CD4-positive, alpha-beta T cell treated with Interleukin-17A for 1 hour (primary cell): ENCODE measurements at places on chromosomes 2 and 18.
A peak's percentile ranks its signal among the peaks of the same experiment; 100 is the strongest.

GRCh38 chr18:24055009-24055804, 40.7 kb downstream of the TTC39C start:
- no peak for DNase-seq

GRCh38 chr2:227921648-227922047, 50.2 kb downstream of the DAW1 start:
- DNase-seq = no peak

DNA sequence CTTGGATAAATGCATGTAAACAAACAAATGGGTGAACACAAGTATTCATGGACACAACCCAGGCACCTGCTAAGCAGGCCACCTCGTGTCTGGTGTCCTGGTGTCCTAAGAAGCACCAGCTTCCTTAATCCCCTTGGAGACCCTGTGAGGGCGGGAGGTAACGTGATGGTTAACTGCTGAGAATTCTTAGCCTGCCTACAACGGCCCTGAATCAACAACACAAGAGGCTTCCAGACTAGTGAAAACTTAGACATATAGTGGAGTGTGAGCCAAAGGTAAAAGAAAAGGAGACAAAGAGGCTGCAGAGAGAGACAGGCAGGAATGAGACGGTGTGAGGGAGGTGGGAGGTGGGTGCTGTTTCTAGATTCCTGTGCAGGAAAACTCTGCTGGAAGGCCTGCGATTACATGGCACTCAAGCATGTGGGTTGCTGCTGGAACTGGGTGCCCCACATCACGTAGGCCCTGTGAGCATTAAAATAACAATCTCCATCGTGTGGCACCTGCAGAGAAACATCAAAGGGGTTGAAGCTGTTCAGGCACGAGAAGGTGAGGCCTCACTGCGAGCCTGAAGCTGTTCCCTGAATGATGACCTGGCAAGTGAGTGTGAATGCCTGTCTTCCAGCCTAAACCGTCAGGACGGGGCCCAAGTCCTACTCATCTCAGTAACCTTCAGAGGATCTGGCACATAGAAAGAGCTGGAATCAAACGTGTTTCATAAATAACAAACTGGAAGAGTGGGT, 64.2 kb downstream of the RPL37A start:
- no peak for DNase-seq

GRCh38 chr2:212843409-212844199, 305.0 kb upstream of the ERBB4 start:
- no peak for DNase-seq

GRCh38 chr2:232511336-232511890, 8.8 kb upstream of the PRSS56 start:
- DNase-seq = no peak

GRCh38 chr2:188534875-188535274, 243.2 kb downstream of the GULP1 start:
- DNase-seq = no peak

- no peak for DNase-seq
These were observed 177.7 kb upstream of the TWIST2 start for GRCh38 chr2:238670111-238670585.

DNA sequence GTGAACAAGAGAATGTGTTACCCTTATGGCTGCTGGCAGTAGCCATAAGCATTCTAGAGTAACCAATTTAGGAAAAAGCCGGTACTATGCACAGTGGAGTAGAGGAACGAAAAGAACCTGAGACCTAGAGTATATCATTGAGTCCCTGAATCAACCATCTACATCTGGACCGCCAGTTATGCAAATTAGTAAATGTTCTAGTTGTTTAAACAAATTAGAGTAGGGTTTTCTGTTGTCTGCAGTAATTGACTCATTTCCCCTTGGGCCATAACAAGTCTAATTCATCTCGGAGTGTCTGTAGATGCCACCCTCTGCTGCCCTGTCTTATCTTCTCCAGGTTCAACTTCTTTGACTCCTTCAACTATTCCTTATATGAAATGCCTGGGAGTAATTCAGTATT, 60.1 kb upstream of the CAPN13 start:
- DNase-seq = no peak

DNA sequence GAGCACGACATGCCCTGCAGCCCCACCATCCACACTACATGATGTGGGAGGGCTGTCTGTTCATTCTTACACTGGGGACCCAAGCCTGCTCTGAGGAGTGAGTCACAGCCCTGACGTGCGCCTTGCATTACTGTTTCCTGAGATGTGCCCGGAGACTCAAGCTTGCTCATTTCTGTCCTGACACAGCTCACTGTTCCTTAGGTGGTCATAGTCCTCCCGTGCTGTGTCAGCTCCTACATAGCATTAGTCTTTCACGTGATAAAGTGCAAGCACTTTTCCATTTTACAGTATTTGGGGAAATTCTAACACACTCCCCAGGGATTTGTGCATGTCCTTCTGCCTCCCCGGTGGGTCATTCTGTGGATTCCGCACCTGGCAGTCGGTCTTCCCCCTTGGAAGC, 46.2 kb upstream of the TRIM43B start:
- no peak for DNase-seq

- no peak for DNase-seq
These were observed 21.5 kb downstream of the DYSF start for GRCh38 chr2:71474744-71475397.

GRCh38 chr2:179237209-179237946, 27.3 kb downstream of the SESTD1 start:
- no peak for DNase-seq

DNA sequence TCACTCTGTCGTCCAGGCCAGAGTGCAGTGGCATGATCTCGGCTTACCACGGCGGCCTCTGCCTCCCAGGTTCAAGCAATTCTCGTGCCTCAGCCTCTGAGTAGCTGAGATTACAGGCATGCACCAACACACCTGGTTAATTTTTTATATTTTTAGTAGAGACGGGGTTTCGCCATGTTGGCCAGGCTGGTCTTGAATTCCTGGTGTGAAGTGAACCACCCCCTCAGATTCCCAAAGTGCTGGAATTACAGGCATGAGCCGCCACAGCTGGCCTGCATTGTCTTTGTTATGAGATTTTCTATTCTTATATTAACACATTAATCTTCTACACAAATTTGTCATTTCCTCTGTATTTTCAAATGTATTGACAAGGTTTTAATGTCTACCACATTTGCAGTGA, 75.2 kb downstream of the SEPTIN10 start:
- DNase-seq = no peak

GRCh38 chr18:62928326-62928725, 213.0 kb downstream of the PHLPP1 start:
- no peak for DNase-seq

DNA sequence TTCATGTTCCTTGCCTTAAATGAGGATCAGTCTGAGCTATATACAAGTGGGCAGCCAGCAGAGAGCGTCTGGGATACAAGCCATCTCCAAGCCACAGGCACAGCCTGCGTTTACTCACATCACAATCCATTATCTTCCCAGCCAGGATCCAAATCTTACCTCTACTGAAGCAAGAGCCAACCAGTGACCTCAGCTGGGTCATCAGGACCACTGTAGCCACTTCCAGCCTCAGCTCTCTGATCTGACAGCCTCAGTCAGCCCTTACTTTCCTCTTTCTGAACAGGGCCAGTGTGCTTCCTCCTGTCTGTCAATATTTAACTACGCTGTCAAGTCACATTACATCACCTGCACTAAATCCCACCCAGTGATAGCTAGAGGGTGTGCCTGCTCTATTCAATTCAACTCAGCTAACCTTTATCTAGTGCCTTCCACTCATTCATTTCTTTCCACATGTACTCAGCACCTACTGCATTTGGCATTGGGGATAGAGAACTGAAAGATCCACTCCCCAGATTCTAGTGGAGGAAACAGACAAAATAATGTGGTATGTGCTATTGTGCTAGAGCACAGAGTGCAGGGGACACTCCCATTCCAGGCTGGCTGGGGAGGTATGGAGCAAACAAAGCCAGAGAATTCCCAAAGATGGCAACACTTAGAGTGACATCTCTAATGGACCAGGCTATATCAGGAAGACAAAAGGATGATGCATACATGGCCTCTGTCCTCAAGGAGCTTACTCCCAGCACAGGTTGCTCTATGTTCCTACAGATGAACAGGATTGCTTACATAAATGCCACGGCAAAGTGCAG, 146.5 kb downstream of the NCKAP5 start:
- no peak for DNase-seq

GRCh38 chr2:239008677-239009588, 161.0 kb downstream of the TWIST2 start:
- no peak for DNase-seq

DNA sequence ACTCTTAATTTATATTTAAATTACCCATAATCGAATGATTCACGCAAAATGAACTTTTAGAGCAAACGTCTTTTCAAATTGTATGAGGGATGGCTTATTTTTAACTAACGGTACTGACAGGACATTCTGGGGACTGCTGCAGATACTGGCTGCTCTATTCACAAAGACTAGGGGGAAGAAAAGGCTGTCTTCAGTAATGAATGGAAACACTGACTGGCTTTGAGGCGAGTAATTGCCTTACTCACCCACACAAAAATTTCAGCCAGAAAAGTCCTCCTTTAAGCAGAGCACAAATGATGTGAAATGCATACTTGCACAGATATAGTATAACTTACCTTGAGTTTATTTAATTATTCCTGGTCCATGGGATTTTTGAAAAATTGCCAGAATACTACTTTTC, 852.6 kb downstream of the DPP10 start:
- no peak for DNase-seq

DNA sequence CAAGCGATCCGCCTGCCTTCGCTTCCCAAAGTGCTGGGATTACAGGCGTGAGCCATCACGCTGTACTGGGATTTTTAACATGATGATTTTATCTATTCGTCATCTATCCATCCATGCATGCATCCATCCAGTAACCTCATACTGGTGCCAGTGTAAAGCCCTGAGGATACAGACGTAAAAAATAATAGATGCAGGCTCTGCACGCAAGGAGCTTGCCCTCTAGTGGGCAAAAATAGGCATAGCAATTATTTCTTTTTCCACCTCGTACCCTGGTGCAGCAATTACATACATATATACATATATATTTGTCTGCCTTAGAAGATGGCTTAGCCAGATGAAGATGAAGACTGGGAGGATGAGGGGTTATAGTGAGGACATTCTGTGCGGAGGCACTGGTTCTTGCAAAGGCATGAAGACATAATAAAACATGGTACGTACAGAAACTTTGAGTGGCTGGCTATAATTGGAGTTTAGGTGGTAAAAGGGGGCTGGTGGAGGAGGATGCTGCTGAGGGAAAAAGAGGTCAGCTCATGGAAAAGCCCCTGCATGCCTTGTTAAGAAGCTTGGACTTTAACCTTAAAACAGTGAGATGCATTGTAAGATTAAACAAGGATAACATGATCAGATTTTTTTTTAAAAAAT, 19.6 kb upstream of the RPIA start:
- DNase-seq = peak; percentile 64

- no peak for DNase-seq
These were observed 59.0 kb downstream of the GLI2 start for GRCh38 chr2:120794716-120795115.

DNA sequence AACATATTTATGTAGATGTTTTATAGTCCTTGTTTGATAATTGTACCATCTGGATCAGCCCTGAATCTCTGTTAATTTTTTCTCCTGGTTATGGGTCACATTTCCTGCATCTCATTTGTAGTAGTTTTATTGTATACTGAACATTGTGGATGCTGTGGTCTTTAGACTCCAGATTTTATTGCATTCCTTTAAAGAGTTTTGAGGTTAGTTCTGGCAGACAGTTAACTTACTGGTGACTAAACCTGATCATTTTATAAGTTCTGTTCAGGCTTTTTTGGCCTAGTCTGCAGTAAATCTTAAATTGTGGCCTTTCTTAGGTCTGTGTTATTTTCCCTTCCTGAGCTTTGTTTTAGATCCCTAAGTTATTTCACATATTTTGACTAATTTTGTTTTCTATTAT, 84.3 kb downstream of the FANCL start:
- DNase-seq = no peak

GRCh38 chr2:227006189-227006897, 157.7 kb downstream of the COL4A4 start:
- DNase-seq = no peak

GRCh38 chr18:75206452-75207309, 2.3 kb downstream of the PTGR3 start:
- DNase-seq = no peak

- no peak for DNase-seq
These were observed 10.7 kb upstream of the DSG3 start for GRCh38 chr18:31436825-31437224.

DNA sequence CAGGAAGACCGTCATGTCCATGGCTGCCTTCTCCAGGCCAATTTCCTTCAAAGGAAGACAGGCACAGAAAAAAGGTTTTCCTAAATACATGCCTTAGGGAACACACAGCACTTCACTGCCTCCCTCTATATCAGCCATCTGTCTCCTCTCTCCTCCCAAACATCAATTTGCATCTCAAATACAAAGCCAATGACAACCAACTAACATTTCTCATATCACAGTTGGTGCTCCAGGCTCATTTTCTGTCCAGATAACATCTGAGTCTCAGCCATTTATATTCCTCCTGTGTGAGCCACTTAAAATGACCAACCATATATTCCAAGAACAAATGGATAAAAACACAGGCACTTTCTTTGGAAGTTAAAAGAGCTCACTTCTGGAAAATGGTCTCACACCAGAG, 62.5 kb upstream of the ACAA2 start:
- no peak for DNase-seq

GRCh38 chr2:169712791-169713227, 18.5 kb downstream of the PHOSPHO2 start:
- no peak for DNase-seq

DNA sequence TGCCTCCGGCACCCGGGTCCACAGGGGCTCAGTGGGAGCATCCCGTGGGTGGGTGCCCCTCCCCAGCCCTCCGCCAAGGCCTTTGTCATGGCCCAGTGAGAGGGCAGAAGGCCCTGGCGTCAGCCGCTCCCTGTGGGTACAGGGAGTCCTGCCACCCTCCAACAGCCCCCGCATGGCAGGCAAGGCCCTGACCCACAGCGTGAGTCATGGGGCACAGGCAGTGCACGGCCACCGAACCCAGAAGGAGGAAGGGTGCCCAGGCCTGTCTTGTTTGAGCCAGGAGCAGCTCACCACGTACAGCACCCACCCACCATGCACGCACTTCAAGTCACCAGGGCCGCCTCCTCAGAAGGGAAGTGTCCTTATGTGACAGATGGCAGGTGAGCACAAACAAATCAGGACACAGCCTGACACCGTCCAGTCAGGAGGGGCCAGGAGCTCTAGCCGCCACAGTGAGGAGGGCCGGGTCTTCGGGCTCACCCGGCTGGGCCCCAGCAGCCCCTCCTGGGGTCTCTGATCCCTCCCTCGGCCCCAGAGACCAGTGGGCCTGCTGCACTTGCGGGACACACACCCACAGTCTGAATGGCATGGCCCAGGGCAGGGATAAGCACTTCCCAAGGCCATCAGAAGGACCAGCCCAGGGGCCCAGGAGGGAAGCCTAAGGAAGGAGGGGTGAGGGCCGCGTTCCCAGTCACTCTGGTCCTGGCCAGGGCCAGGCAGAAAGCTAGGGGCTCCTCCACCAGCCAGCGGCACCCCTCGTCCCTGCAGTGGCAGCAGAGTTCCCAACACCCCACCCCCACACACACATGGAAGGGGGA, 25.8 kb downstream of the BIN1 start:
- peak; percentile 54 for DNase-seq
